SK-MEL-5 (cell line): ENCODE measurements at places on chromosomes 4 and X. TPM values are rescaled to one million over a fixed set of nuclear protein-coding genes. Genes with fewer than 3 reads are reported as not detected.

DNA sequence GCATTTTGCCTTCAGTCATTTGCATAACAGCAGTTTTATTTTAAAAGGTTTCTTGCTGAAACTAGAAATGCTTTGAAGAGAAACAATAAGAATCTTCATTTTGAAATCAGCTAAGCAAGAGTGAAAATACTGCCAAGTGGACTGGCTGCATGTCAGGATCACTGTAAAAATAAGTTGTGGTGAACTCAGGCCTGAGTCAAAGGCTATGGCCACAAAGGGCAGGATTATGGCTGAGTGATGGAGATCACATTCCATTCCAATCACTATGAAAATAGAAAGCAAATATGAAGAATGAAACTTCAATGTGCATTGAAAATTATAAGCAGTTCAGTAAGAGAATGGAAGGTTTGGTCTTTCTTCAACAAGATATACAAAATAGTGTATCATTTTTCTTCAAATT, 224.5 kb downstream of the PCDH18 start:
- no peak for DNase-seq

The ZRSR2 gene
- 3.8 and 7.0 TPM in 2 replicates for total RNA-seq

The MAGIX gene
- total RNA-seq = 1.4 and 2.6 TPM in 2 replicates

DNA sequence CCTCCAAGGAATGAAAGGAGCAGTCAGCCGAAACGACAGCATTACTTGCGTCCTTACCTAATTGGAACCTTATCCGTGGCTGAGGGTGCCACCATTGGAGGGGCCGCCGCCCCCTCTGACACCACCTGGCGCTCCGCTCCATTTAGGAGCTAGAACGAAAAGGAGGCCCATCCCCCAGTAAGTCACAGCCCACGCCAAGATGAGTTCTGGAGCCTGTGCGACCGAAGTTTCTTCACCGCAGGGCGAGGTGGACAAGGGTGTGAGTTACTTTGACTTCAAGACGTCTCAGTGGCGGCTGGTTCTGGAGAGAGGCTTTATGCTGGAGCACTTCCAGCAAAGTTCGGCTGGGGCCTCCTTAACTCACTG, 729 bp upstream of the IRF2 start:
- DNase-seq = peak; percentile 36

- DNase-seq = no peak
These were observed 1.9 kb downstream of the ARHGAP10 start for GRCh38 chr4:147733716-147734344.

The ARX gene
- 0.24 and 0.56 TPM in 2 replicates for total RNA-seq

The CSN1S1 gene
- total RNA-seq = not detected in 2 replicates

DNA sequence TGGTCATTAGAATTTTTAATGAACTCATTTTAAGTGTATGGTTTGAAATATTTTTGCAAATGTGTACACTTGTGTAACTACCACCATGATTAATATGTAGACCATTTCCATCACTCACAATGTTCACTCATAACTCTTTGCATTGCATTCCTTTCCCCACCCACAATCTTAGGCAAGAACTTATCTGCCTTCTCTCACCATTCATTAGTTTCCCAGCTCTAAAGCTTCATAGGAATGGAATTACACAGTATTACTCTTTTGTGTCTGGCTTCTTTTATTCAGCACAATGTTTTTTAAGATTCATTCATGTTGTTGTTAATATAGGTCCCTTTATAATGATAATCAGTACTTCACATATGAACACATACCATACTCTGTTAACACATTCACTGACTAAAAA, 106.1 kb downstream of the ARAP2 start:
- no peak for DNase-seq

The ANOS1 gene
- not detected in 2 replicates for total RNA-seq

DNA sequence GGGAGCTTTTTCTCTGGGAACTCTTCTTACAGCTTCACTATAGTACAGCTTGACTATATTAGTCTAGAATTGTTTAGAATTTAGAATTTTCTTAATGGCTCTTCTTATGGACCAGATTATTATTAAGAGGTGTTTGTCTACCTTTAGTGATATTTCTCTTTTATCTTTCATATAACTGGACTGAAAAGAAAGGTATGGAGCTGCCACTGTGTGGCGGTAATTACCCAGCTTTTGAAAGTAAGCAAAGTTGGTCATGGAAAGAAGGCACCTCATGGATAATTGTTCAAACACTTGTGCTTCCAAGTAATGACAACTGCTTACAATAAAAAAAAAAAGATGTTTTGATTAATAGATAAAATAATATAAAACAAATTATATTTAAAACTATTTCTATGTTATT, 1112.5 kb downstream of the TECRL start:
- DNase-seq = peak; percentile 22

GRCh38 chr4:128512161-128512560, 224.5 kb upstream of the PGRMC2 start:
- DNase-seq = no peak

GRCh38 chr4:154086247-154086646, 297.4 kb upstream of the SFRP2 start:
- no peak for DNase-seq

- no peak for DNase-seq
These were observed at the start of gene MAMLD1 for GRCh38 chrX:150362599-150363481. MAMLD1 (plus strand) TSS chrX:150363317; CDS start chrX:150445517, 82,200 bp downstream.

- no peak for DNase-seq
These were observed 63.4 kb downstream of the DCUN1D4 start for GRCh38 chr4:51906167-51906958.

GRCh38 chrX:31580726-31581125, 508.9 kb upstream of the FTHL17 start:
- DNase-seq = no peak

DNA sequence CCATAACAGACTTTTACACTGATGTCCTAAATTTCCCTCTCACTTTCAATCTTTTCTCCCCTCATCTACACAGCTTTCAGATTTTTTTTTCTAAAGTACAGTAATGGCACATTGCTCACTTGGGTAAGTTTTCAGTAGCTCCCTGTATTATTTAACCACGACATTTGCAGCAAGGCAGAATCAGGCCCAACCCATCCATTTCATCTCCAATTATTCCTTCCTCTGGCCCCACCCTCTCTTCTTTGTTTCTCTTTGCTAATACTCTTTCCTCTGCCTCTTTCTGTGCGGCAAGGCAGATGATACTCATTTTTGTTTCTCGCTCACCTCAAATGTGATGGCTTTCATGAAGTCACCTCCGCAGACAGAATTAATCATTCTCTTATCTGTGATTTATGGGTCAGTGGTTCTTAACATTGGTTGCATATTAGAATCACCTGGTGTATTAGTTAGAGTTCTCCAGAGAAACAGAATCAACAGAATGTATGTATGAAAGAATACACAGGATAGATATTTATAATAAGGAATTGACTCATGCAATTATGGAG, 43.4 kb upstream of the GATB start:
- DNase-seq = no peak

DNA sequence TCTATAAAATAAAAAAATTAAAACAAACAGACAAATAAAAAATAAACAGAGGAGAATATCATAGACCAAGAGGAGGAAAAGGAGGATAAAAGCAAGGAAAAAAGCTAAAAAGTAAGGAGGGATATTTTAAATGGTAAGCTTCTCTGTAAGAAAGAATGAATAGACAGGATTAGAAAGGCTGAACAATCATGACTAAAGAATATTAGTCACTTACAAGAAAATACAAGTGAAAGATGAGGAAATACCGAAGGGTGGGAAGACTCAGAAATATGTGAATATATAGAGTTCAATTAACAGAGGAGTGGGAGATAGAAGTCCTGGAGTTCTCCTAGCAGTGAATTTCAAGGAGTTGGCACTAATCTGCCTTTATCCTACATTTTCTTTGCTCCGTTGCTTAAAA, 162.6 kb downstream of the RTL3 start:
- DNase-seq = no peak

The TMEM31 gene
- not detected in 2 replicates for total RNA-seq

- DNase-seq = no peak
These were observed 393 bp downstream of the SH3KBP1 start for GRCh38 chrX:19886883-19887531.

DNA sequence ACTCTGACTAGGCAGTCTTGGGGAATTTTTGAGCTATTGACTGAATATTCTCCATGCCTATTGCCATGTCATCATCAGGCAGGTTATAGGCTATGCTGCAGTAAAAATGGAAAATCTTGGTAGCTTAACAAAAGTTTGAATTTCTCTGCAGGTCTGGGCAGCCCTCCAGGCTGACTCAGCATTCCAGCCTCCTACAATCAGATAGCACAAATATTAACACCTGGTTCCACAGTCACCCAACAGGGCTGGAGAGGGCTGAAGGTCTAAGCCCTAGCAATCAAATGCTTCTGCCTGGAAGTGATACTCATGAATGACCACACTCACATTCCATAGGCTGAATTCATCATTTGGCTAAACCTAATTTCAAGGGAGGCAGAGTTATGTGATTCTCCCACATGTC, 9.6 kb upstream of the PPP3CA start:
- no peak for DNase-seq

- peak; percentile 61 for DNase-seq
These were observed 125.5 kb upstream of the ARMCX2 start for GRCh38 chrX:101785142-101785541.

The POU3F4 gene
- not detected in 2 replicates for total RNA-seq

DNA sequence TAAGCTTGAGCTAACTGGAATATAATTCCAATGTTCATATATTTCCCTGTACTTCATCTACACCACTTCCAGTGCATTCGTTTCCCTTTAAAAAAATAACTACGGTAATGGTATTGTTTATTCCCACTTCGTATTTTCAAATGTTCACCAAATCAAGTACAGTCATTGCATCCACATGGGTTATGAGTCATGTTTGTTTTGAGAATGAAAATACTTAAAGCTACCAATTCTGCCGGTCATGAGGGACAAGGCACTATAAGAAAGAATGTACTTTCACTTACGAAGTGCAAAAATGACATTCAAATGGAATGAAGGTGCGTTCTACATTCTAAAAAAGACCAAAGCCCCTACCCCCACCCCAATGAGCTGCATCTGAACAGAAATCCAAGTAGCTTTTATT, 174.4 kb upstream of the FGF13 start:
- peak; percentile 10 for DNase-seq

The FGG gene
- total RNA-seq = 0.45 and 0.75 TPM in 2 replicates

The TIGD2 gene
- total RNA-seq = 15.2 and 15.9 TPM in 2 replicates

The TIMM8A gene
- 5.8 and 7.0 TPM in 2 replicates for total RNA-seq

GRCh38 chr4:114684462-114684861, 85.9 kb downstream of the UGT8 start:
- no peak for DNase-seq

DNA sequence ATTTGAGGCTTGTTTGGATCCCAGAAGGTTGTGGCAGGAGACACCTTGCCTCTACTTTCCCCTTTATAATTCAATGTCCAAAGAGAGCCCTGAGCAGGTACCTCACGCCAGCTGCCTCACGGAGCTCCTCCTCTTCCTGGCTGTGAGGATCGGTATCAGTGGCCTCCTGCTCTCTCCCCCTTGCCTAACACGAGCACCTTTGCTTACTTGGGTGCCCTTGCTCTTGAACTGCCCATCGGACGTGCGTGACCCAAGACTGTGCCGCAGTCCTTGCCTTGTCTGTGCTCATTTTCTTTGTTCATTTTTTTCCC, 27.8 kb upstream of the MSANTD1 start:
- DNase-seq = no peak

DNA sequence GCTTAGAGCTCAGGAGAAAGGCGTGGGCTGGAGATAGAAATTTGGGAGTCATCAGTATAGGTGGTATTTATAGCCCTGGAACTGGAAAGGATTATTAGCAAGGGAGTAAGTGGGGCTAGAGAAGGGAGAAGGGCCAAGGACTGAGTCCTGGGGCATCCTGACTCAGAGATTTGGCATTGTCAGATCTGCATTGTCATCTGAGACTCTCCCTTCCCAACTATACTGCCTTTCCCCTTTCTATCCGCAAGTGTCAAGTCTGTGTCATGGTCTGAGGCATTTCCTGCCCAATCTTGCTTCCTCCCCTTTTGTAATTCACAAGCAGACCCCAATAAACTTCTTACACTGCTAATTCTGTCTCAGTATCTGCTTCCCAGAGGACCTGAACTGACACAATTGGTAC, 24.4 kb upstream of the SLC25A43 start:
- no peak for DNase-seq

The IL21 gene
- total RNA-seq = not detected in 2 replicates

The AWAT2 gene
- total RNA-seq = not detected in 2 replicates

The PLAC1 gene
- total RNA-seq = 1.6 and 1.7 TPM in 2 replicates

DNA sequence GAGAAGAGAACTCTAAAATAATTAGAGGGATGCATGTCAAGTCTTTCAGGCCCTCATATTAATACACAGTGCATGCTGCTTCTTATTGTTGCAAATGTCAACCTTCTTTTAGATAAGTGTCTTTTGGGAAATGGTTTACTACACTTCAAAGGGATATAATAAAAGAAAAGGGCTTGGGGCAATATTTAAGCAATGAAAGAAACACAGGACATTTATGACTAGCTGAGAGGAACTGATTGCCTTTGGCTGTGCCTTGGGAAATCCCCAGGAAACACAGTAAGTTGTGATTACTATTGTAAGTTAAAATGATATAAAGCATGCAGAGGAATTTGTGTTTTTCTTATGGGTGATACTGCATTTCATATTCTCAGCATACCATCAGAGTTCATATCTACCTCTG, 1036.2 kb upstream of the GRID2 start:
- DNase-seq = no peak

DNA sequence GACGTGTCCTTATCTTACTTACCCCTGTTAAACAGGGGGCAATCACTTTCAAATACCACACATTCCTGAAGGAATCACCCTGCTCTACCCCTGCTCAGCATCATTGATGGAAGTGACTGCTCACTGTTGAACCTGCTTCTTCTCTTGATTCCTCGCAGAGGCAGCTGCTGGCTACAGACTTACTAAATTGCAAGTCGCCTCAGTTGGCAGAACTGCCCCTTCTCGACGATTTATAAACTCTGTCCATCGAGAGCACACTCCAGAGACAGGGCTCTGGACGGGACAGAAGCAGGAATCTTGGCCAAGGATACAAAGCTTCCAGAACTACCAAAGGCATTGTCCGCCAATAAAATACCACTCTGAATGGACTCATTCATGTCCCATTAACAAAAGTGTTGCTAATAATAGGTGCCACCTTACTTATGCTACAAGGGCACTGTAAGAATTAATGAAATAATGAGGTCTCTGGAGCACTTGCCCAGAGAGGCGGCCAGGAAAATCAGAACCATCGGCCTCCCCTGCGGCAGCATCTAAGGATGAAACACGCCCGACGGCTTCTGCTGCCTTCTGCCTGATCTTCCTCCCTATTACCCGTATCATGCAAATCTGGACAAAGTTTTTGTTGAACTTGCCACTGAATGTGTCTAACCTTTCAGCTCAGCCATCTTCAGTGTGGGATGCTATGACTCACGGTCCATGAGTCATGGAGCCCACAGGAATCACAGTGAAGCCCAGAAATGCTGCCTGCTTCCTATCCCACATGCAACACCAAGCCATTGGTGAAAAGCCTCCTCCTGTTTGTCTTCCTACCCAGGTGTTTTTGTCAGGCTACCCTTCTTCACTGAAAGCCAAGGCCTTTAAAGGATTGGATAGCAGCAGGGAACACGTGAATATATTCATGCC, 164.9 kb downstream of the MAML3 start:
- peak; percentile 62 for DNase-seq

DNA sequence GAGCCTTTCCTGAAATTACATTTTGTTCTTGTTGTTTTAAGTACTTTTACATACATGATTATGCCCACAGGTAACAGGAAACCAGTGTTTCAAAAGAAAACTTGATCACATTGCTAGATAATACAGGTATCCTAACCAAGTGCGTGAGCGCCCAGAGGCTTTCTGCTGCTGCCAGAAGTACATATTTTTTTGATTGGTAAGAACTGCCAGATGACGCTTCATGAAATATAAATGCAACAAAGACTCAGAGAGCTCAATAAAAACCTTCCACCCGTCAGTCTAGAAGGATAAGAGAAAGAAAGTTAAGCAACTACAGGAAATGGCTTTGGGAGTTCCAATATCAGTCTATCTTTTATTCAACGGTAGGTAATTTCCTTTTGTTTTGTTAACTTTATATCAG, at the start of gene EPGN:
EPGN (plus strand) TSS at position 256 of the 400 bp plus-strand sequence; CDS start at position 320, 64 bp downstream.
- no peak for DNase-seq
